ENCODE measurements at places on chromosomes 3 and 15. TPM values are rescaled to one million over a fixed set of nuclear protein-coding genes. Genes with fewer than 3 reads are reported as not detected.
A peak's percentile ranks its signal among the peaks of the same experiment; 100 is the strongest.

MUC20 gene
- 0.21 TPM for total RNA-seq

MYD88 gene
- total RNA-seq = 51.0 TPM

FBXO40 gene
- not detected for total RNA-seq

DNA sequence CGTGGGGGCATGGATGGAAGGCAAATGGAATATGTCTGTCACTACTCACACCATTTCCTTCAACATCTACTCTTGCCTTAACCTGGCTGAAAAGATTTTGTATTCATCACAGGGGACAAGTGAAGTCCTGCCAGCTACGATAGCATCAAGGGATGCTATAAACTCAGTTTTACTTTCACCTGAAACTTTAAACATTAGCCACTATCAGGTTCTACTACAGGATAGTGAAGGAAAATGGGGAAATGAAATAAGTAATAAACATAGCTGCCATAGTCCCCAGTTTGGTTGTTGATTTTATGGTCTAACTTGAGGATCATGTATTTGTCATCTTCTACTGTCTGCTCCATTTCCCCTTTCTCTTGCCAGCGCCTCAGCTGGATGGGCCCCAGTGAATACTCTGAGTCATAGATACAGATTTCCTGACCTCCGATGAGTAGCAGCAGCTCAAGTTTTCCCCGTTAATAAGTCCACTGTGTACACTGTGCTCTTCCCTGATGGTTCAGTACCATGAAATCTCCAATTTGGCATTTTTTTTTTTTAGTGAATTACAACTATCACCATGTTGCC lies 338.2 kb upstream of the SLCO3A1 start:
- DNase-seq = no peak

- no peak for DNase-seq
Observed at GRCh38 chr3:108062051-108062450, 28.8 kb downstream of the CD47 start.

- DNase-seq = no peak
Observed at GRCh38 chr3:15932348-15933300, 134.8 kb upstream of the ANKRD28 start.

DNA sequence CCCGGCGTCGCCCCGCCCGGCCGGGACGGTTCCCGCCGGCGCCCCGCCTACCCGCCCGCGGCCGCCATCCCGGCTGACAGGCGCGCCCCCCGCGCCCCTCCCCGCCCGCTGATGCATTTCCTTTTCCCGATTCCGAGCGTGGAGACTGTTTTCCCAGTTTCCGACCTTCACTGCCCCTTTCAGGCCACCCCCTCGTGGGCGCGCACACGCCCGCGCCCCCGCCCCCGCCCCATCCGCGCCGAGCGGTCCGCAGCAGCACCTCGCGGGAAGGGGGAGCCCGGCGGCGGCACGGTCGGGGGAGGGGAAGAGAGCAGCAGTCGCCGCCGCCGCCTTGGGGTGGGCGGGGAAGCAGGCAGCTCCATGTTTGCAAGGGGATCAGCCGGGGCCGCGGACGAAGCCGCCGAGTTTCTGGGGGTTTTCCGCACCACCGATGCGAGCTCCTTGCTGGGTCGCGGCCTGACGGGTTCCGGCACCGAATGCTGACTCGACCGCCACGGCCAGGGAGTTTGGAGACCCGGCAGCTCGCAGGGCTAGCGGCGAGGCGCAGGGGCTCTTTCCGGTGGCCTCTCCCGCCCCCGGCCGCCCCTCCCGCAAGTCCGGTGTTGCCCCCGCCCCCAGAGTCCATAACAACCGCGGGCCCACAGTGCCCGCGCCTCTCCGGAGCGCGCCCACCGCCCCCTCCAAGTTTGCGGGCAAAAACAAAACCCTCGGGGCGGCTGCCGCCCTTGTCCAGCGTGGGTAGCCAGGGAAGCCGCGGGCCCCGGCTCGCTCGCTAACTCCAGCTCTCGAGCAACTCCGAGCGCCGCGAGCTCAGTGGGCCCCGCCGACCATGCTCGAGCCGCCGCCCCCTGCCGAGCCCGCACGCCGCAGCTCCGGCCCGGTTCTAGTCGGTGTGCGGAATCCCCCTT lies 3.2 kb upstream of the SIN3A start:
- DNase-seq = peak; percentile 74

- no peak for DNase-seq
Observed at GRCh38 chr3:128547368-128547987, 54.5 kb upstream of the GATA2 start.

DNA sequence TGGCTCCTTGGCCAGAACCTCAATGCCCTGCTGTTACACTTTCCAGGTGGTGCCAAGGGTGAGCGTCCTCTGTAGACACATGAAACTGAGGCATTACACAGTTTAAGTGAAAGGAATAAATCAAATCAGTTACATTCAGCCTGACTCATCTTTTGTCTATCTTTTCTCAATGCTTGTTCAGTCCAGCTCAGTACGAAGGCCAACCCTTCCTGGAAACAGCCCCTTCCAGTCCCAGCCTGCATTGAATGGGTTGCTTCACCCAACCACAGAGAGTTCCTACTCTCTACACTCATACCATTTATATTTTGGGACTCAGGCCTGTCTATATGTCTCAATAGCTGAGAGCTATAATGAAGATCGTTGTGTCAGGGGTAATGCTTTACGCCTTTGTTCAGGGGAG lies 363.6 kb downstream of the RORA start:
- no peak for DNase-seq

DNA sequence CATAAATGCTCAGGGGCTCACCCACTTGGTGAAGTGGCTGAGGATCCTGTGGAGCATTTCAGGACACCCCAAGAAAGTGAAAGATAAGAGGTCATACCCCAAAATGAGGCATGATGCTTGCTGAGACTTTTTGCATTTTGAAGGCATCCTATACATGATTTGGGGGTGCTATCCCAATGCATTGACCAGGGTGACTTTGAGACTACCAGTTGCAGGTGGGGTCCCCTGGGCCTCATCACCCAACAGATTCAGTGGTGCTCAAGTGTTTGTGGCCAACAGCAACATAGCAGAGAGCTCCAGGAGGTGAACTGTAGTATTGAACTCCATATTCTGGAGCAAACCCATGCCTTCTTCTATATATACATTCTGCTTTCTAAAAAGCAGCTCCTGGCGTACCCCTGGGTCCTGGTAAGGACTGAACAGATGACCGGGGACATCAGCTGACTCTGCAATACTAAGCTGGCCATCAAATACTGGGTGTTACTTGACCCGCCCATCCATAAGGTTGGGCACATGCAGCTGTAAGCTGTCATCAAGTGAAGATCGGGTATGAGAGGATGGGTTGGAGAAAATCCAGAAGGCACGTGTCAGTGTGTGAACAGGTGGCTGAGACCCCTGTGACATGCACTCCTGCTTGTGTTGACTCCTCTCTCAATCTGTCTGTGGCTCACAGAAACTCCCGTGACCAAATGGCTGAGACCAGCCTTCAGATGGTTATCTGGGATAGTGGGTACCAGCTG lies 143.3 kb downstream of the KLF13 start:
- DNase-seq = no peak

DNA sequence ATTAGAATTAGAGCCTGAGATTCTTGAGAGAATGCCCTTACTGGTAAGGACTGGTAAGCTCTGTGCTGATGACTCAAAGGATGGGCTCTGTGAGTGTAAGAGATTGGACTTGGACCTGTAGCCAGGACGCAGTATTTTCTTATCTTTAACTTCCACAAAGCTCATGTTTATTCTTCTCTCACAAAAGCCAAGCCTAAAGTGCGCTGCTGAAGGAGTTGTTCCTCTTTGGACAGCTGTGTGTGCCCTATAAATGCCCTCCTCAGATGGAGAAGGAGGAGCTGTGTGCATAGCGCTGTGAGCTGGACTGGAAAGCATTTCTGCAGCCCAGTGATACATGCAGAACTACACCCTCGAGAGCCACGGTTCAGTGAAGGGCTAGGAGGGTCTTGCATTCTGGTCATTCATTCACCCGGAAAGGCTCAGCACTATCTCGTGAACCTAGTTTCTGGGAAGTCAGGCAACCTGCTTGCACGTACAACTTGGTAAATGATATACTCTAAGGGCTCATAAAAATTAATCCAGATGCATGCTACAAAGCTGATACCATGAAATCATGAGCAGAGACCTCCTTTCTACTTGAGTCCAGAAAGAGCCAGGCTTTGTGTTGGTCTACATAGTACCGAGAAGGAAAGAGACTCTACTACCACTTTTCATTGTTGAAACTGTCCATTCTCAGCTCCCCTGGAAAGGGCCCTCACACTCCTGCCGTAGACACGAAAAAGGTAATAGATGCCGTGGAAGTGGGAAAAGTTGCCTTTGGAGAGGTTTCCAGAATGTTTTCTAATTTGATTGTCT lies 103.0 kb upstream of the TBL1XR1 start:
- no peak for DNase-seq

GRCh38 chr3:143885780-143886427 lies 37.6 kb upstream of the SLC9A9 start:
- DNase-seq = peak; percentile 8

All from endothelial cell (in vitro differentiated cells).